Cerebellar nuclear complex (tissue), 1 donor: ENCODE measurements at places on chromosomes 5 and 9.

GRCh38 chr9:124450241-124450924 is at the start of gene ADGRD2:
Gene ADGRD2, plus strand, starts transcription at chr9:124450451. Its CDS starts 1,216 bp downstream, at chr9:124451667.
- no peak for DNase-seq

GRCh38 chr5:149969181-149969930 is 8.8 kb downstream of the SLC26A2 start:
- DNase-seq = peak; percentile 18

GRCh38 chr5:138543730-138544104 is 681 bp upstream of the ETF1 start:
- no peak for DNase-seq

- no peak for DNase-seq
These were observed 529.2 kb downstream of the ANXA1 start for GRCh38 chr9:73680831-73681230.

GRCh38 chr9:14221558-14221957 is 92.4 kb downstream of the NFIB start:
- no peak for DNase-seq

DNA sequence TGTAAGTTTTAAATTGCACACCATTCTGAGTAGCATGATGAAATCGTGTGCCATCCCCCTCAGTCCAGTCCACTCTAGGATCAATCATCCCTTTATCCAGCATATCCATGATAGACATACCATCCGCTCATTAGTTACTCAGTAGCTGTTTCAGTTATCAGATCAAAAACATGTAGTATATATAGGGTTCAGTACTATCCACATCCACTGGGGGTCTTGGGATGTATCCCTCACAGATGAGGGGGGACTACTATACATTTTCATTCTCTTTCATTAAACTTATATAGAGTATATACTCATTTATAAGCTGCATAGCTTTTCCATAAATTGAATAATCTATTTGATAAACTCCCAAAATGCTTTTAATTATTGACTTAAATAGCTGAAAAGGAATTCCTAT is 67.6 kb downstream of the MEIKIN start:
- no peak for DNase-seq

- DNase-seq = no peak
These were observed 57.1 kb downstream of the SUB1 start for GRCh38 chr5:32642276-32643002.

DNA sequence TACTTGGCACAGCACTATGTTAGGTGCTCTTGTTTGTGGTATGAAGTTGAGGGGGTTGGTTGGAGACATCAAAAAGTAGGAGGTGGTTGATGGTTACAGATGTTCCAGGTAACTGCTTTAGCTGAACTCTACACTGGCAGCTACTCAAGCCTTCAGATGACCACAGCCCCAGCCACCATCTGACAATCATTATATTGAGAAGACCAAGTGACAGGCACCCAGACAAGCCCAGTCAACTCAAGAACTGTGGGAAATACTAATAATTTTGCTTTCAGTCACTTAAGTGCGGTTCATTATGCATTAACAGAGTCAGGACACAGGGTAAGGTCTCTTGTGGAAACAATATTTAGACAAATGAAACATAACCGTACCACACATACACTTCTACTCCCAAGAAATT is 38.9 kb upstream of the SLIT3 start:
- no peak for DNase-seq

DNA sequence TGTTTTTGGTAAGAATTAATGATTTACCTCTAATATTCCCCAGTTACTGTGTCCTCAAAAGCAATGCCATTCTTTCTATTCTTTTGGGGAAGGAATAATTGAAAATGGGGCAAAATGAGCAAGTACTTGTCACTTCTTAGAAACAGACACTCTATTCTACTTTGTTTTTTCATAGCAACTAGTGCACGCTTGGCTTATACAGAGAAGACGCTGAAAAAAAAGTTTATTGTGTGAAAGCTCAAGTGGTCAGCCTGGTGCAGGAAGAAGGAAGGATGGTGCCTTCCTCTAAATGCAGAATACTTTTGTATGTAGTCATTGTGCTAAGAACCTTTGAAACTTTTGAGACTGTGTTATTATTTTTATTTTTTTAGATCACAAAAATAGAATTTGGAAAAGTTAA is 29.6 kb downstream of the ANKDD1B start:
- DNase-seq = no peak

DNA sequence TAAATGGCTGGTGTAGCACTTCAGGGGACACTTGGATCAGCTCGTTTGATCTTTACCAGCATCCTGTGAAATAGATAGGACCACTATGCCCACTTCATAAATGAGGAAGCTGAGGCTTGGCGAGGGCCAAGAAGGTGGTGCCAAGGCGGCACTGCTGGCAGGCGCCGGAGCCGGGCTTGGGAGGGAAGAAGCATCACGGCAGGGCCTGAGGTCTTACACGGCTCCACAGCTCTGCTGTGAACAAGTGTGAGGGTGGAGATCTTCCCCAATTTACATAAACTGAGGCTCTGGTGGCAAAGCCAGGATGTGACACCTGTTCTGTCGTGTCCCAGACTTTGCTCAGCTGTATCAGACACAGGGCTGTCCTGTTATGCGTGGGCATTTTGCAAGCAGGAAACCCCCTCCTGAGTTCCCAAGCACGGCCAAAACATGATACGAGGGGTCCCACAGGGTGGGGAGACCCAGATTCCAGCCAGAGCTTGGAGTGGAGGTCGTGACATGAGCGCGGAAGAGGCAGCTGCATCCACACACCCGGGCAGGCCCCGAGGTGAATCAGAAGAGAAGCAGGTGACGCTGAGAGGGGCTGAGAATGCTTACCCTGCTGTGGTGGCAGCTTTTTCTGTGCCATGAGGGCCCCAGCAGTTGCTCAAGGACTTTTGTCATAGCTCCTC is 117.5 kb upstream of the BOD1 start:
- DNase-seq = no peak

DNA sequence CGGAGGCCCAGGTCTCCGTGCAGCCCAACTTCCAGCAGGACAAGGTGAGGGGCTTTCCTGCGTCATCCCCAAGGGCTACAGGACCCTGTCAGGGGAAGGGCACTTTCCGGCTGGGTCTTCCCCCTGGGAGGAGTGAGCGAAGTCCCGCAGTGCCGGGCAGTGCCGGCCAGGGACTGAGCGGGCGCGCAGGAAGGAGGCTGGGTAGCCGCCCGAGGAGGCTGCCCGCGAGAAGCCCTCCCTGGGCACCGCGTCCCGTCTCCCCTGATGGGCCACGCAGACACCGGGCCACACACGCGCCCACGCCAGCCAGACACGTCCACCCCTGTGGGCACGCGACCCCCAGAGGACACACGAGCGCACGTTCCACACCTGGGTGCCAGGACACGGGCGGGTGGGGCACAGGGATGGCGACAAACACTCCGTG is 357 bp downstream of the PTGDS start:
- no peak for DNase-seq

- no peak for DNase-seq
These were observed 226.2 kb upstream of the SMC2 start for GRCh38 chr9:103867886-103868285.

GRCh38 chr9:87671925-87672324 is 54.0 kb upstream of the CTSL start:
- DNase-seq = no peak

- no peak for DNase-seq
These were observed 5.5 kb upstream of the SMIM32 start for GRCh38 chr5:136198453-136198852.

GRCh38 chr9:91421971-91422757 is 1.5 kb downstream of the NFIL3 start:
- DNase-seq = no peak

DNA sequence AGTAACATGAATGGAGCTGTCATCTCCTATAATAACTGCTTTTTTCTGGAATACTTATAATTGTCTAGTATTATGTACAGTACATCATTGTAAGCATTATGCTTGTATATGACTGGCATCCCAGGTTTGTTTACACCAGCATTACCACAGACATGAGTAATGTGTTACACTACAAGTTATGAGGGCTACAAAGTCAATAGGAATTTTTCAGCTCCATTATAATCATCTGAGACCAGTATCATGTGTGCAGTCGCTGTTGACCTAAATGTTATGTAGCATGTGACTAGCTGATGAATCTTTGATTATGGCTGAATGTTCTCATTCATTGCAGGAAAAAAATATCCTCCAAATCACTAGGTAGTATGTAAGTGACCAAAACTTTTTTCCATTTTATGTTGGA is 2.2 kb downstream of the ZCCHC9 start:
- no peak for DNase-seq

DNA sequence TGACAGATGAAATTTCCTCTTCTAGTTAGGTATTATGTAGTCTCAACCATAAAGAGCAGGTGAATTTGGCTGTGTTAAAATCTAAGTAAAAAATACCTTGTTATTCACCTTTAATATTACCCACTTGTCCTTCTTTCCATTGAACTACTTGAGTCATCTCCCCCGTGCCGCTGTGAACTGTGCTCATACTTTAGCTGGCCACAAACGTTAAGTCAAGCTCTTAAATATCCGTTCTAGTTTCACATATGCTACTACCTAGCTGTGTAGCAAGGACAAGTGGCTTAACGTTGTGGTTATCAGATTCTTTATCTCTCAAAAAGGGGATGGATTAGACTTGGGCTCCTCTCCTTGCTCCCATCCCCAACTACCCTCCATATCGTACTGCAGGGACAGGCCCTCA is 110.4 kb downstream of the EFNA5 start:
- no peak for DNase-seq

DNA sequence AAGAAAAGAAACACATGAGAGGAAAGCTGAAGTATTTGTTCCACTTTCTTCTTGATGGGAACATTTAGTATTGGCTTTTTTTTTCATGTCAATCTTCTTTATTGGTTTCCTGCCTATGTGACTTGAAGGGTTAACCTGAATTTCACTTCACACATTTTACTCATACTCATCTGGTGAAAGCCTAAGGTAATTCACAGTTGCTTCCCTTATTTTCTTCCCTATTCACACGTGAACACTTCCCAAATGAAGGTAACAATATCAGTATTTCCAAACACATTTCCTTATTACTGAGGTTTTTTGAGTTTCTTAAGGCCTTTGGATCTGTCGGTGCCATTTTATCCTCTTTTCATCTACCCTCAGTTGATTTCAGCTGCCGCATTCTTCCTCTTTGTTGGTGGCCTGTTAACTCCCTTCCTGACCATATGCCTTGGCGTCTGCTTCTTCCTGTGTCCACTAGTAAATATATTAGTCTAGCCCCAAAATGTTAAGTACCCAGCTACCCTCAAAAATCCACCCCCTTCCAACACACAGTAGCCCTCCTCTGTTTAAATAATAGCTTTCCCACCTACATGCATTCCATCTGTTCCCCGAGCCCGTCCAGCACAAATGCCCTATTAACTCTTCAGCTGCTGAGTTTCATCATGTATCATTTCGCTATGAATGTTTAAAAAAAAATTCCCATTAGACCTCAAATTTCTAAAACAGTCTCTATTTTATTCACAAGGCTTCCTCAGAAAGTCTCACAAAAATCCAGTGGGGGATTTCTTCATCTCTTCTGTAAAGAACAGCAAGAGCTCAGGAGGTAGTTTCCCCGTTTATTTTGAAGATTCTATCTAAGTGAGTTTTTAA is 97.3 kb downstream of the USP20 start:
- DNase-seq = peak; percentile 73

DNA sequence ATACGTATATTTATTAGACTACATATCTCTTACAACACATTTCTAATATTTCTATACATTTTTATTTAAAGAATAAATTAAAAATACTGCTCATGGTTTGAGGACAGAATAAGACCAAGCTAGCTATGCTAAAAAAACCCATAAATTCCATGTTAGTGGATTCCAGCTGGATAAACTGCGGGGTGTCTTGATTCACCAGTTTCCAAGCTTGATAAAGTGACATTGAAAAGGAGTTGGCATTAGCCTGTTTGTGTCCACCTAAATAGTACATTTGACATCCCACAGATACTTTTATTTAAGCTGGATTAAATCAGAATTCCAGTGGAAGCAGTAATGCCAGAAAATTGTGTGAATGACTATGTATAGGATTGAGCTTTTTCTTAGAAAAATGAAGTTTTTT is 80.1 kb downstream of the GABRA6 start:
- DNase-seq = no peak

- DNase-seq = no peak
These were observed 5.3 kb downstream of the ABO start for GRCh38 chr9:133269537-133270362.

DNA sequence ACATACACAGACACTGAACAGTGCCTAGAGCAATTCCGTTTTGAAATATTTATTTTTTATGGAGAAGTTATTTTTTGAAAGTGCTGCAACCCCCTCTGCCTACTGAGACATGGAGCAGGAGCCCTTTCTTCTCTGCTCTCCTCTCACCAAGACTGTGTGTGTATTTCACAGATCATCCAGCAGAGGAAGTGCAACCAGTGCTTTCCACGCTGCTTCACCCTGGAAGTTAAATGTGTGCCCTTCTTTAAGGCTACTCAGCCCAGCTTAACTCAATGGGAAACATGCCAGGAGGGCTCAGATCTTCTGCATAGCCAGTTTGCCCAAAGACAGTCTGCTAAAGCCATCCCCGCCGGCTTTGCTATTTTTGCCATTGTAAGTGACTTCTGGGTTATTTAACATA is 606.3 kb downstream of the TLE1 start:
- no peak for DNase-seq

DNA sequence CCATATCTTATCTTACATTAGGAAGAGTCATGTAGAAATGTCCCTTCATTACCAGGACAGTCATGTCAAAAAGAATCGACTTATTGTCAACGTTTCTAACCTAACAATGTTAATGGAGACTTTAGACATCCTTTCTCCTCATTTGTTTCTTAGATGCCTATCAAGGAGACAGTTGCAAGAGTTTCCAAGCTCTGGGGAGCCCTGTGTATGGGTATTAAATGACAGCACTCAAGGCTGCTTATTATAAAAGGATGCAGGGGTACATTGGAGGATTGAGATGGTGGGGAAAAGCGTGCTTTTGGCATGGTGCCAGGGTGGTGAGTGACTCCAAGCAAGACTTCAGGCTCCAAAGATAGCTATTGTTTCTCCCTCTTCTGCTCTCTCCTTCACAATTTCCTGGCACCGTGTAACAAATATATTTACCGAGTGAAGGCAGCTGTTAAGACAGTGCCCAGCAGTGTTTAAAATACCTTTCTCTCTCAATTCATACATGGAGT is 461.3 kb upstream of the CLINT1 start:
- DNase-seq = no peak

DNA sequence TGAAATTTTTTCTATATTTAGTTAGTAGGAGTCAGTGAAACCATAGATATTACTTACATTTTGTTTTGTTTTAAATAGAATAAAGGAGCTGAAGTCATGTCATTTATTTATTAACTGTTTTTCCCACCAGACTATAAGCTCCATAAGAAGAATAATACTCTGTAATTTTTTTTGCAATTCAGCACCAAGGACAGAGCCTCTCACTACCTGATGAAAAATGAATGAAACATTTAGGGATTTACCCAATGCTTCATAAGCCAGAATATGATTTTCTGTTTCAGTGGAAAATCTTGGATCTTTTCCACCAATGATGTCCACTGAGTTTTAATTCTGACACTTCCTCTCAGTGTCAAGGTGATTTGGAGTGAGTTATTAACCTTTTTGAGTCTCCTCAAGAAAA is 624.9 kb upstream of the GRAMD2B start:
- DNase-seq = no peak

DNA sequence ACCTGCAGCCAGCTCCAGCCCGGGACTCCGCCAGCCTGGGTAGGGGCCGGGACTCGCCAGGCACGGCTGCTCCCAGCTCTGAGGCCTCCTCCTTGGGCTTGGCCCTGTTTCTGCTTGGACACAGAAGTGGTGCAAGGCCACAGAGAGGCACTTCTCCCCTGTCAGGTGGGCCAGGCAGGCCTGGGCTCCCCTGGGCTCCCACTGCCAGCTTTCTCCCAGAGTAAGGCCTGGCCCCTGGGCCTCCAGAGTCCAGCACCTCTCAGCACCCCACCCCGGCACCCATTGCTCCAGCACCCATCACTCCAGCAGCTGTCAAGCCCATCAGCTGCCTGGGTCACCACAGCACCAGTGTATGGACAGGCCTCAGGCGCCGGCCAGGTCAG is 71.1 kb upstream of the LRRTM2 start:
- no peak for DNase-seq
